ENCODE measurements at places on chromosomes 6 and 20. TPM values are rescaled to one million over a fixed set of nuclear protein-coding genes. Genes with fewer than 3 reads are reported as not detected.

The CD109 gene
- 4.3 TPM for total RNA-seq

The C6orf141 gene
- total RNA-seq = 7.6 TPM

The FAM217A gene
- not detected for total RNA-seq

The CLPSL2 gene
- not detected for total RNA-seq

The SLCO4A1 gene
- 15.0 TPM for total RNA-seq

The HELZ2 gene
- 39.2 TPM for total RNA-seq

The LHFPL5 gene
- not detected for total RNA-seq

The PTCHD4 gene
- total RNA-seq = 0.25 TPM

The RIPOR3 gene
- total RNA-seq = 3.2 TPM

The C6orf163 gene
- 3.7 TPM for total RNA-seq

The DEFB125 gene
- total RNA-seq = not detected

The NOTCH4 gene
- total RNA-seq = 4.3 TPM

The FAM135A gene
- total RNA-seq = 54.4 TPM

The GNAS gene
- total RNA-seq = 651 TPM

The CENPB gene
- total RNA-seq = 82.2 TPM

The SPATS1 gene
- total RNA-seq = not detected

The CCN6 gene
- not detected for total RNA-seq

GRCh38 chr20:40104959-40105358, 584.1 kb downstream of the MAFB start:
- DNase-seq = no peak

DNA sequence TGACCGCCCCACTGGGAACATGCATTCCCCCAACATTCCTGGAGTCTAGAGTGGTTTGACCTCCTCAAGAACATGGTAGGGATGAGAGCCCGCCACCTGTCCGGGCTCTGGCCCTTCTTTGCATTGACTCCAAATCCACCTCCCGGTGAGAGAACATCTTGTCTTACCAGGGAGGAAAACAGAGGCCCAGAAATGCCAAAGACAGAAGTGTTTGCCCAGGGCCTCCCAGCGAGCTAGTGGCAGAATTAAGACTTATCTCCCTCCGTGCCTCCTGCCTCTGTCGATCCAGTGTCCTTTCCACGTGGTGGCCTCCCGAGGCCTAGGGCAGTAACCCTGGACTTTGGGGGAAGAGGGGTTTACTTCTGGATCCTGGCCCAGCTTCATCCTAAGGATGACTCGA, 134.8 kb downstream of the JPH2 start:
- no peak for DNase-seq

- DNase-seq = no peak
Measured at GRCh38 chr6:100730001-100730980, 150.8 kb downstream of the ASCC3 start.

DNA sequence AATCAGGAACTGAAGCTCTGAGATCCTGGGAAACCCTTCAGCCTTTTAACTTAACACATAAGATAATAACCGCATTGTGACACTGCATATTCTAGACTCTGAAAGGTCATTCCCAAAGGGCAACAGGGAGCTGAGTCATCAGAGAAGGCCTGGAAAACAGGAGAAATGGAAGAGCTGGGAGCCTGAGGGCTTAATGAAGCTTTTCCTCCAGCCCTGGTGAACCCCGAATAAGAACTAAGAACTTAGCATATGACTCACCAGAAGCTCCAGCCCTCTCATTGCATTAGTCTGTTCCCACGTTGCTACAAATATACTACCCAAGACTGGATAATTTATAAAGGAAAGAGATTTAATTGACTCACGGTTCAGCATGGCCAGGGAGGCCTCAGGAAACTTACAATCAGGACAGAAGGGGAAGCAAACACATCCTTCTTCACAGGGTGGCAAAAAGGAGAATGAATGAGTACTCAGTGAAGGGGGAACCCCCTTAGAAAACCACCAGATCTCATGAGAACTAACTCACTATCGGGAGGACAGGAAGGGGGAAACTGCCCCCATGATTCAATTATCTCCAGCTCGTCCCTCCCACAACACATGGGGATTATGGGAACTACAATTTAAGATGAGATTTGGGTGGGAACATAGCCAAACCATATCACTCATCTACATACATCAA, 648.5 kb downstream of the TFAP2A start:
- no peak for DNase-seq

- DNase-seq = peak; percentile 10
Measured at GRCh38 chr6:170137911-170138910, 152.7 kb downstream of the DLL1 start.

- DNase-seq = no peak
Measured at GRCh38 chr20:10357974-10358373, 76.0 kb downstream of the MKKS start.

DNA sequence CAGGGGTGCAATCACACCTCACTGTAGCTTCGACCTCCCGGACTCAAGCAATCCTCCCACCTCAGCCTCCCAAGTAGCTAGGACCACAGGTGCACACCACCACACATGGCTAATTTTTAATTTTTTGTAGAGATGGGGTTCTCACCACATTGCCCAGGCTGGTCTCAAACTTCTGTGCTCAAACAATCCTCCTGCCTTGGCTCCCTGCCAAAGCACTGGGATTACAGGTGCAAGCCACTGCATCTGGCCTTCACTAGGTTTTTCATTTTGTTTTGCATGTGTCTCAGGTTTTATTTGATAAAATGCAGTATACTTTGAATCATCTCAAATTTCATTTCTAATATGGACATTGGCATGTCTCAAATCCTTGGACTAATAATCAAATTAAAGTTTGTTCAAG, 98.7 kb downstream of the SLC16A10 start:
- DNase-seq = no peak

GRCh38 chr6:47112317-47112716, 70.2 kb upstream of the ADGRF1 start:
- DNase-seq = no peak

GRCh38 chr6:22153384-22154158, 143.3 kb downstream of the PRL start:
- no peak for DNase-seq

DNA sequence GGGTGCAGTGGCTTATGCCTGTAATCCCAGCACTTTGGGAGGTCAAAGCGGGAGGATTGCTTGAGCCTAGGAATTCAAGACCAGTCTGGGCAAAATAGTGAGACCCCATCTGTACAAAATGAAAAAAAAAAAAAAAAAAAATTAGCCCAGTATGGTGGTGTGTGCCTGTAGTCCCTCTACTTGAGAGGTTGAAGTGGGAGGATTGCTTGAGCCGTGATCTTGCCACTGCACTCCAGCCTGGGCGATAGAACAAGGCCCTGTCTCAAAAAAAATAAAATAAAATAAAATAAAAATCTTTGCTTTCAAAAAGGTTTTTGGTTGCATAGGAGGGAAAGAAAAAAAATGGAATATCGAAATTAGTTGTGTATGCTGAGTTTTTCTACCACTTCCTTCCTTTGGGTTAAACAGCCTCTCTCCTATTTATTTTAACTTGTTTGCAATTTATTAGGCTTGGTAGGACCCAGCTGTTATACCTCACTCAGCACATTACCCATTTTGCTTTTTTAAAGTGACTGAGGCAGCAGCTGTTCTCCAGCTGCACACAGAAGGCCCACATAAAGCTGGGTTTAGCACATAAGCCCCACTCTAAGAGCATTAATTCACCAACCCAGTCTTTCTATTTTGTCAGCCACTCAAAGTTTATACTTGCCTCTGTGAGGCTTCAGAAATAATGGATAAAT, 152.3 kb downstream of the ZFAND3 start:
- no peak for DNase-seq

- no peak for DNase-seq
Measured at GRCh38 chr6:44044154-44044539, 83.1 kb downstream of the MRPL14 start.

DNA sequence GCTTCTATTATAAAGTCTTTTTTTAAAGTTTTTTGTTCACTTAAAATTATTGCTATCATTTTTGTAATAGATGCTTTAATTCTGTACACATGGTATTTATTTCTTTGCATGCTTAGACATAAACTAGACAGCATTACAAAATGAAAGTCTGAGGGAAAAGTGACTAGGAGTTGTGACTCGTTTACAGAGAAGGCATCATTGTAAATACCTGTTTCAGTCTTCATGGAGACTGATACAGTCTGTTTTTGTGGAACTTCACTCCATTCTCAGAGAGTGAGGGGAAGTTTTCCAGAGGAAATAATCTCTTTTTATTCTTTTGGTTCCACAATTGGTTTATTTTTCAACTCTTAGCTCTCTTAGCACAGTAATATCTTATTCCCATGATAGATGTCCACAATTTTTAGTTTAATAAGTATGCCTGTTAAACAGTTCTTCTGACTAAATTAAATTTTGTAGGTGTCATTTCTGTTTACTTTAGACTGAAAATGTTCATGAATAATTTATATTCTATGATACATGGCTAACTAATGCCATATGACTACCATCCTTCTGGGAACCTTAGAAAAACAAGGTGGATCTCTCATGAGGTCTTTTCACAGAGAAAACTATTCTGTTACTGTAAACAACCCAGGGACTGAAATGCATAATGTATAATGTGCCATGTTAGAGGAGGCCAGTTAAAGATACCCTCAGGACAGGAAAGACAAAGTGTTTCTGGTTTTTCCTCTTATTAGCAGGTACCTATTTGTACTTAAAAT, 69.2 kb downstream of the MYO6 start:
- no peak for DNase-seq

DNA sequence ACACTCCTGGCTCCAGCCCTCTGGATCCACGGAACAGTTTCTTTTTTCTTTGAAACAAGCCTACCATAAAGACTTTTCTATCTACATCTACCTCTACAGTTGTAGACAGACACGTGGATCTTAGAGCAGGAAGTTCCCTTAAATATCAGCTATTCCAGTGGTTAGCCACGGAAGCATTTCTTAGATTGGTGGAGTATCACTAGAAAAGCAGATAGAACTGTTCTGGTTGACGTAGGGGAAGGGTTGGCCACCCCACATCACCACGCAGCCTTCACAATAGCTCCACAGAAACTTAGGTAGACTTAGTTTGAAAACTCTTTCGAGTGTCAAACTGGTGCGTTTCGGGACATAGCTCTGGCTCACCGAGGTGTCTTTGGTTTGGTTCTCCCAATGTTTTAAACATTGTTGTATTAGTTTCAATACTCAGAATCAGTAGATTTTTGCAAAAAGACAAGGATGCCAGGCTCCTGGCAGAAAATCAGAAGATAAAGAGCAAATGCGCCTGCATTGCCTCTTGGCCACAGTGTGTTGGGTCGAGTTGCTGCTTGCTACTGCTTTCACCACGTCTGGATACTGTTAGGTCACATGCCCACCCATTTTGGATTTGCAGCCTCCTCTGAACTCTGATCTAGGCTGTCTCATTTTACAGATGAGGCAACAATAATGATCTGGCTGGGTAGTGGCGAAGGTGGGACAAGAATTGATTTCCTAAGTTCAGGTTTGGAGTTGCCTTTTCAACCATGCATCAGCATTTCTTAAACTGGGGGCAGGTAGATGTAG, 71.5 kb upstream of the DTNBP1 start:
- no peak for DNase-seq

- no peak for DNase-seq
Measured at GRCh38 chr20:54292185-54292584, 84.3 kb downstream of the PFDN4 start.

- no peak for DNase-seq
Measured at GRCh38 chr20:23028392-23028791, 6.7 kb upstream of the SSTR4 start.

GRCh38 chr6:116924245-116924644, 47.2 kb downstream of the RFX6 start:
- DNase-seq = no peak

GRCh38 chr6:50271266-50271665, 221.5 kb upstream of the DEFB112 start:
- DNase-seq = no peak

- no peak for DNase-seq
Measured at GRCh38 chr20:40265825-40266533, 423.1 kb downstream of the MAFB start.

- peak; percentile 41 for DNase-seq
Measured at GRCh38 chr20:62876902-62877816, 15.5 kb upstream of the TCFL5 start.

GRCh38 chr6:44000164-44000842, 126.9 kb downstream of the MRPL14 start:
- DNase-seq = peak; percentile 73

- no peak for DNase-seq
Measured at GRCh38 chr20:9147547-9148024, 78.7 kb downstream of the PLCB4 start.

DNA sequence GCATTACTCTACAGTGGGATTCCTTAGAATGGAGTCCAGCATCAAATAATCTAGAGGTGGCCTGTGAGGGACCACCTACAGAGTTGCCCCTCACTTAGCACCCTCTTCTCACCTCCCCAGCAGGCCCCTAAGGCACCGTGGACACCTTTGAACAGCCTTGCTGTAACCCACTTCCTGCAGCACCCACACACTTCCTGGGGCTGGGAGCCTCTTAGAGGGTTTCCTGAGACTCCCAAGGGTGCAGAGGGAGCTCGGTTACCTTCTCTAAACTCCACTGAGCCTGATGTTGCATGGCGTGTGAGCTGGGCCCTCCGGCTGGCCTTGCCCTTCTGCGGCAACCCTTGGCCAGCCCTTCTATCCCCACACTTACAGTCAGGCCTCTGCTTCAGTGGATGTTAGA, 7.3 kb upstream of the SIRPG start:
- DNase-seq = peak; percentile 22

- no peak for DNase-seq
Measured at GRCh38 chr6:84860920-84861319, 96.5 kb upstream of the TBX18 start.

- no peak for DNase-seq
Measured at GRCh38 chr6:89291256-89291819, 23.8 kb downstream of the GABRR2 start.

- DNase-seq = no peak
Measured at GRCh38 chr20:11246251-11246775, 572.5 kb upstream of the JAG1 start.

GRCh38 chr6:31811645-31812044, 3.4 kb downstream of the HSPA1L start:
- no peak for DNase-seq

- DNase-seq = no peak
Measured at GRCh38 chr20:39089797-39090196, 127.7 kb downstream of the DHX35 start.

DNA sequence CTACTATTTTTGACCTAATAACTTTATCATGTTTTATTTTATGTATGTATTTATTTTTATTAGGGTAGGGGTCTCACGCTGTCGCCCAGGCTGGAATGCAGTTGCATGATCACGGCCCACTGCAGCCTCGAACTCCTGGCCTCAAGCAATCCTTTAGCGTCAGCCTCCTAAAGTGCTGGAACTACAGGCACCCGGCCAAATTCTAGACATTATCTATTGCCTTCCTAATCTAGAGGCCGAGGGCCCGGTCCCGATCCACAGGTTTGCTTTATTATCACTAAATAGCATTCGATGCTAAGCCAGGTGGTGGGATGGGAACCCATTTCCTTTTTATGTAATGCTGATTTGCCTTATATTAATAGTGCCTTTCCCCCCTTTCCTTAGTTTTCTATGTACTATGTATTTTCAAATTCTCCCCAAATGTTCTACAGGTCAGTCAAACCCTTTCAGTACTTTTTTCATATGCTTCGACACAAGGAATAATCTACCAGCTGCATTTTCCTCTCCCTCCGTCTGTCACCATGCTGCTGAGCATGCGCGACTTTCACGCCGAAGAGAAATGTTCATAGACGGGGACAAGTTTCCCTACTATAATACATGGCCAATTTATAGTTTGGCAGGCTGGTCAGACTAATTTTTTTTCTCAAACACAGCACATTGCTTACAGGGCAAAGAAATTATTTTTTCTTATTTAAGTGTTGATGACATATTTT, 6.4 kb downstream of the SERPINB6 start:
- DNase-seq = no peak

GRCh38 chr6:22145823-22146677, 150.8 kb downstream of the PRL start:
- DNase-seq = peak; percentile 26
